ENCODE measurements at places on chromosomes 1 and 21. TPM values are rescaled to one million over a fixed set of nuclear protein-coding genes. Genes with fewer than 3 reads are reported as not detected.

Gene CRYAA
- total RNA-seq: not detected

Gene OR2T29
- not detected for total RNA-seq

Gene TCHHL1
- not detected for total RNA-seq

Gene CAPN8
- total RNA-seq: 0.14 TPM

Gene UQCRHL
- 4.0 TPM for total RNA-seq

Gene RGSL1
- not detected for total RNA-seq

Gene PODN
- total RNA-seq: not detected

Gene OR2L13
- total RNA-seq: not detected

Gene PLPP3
- 4.1 TPM for total RNA-seq

Gene FAAH
- 10.9 TPM for total RNA-seq

Gene KCNJ9
- total RNA-seq: not detected

Gene HSF2BP
- 12.9 TPM for total RNA-seq

Gene CELA2A
- not detected for total RNA-seq

Gene C1orf167
- 0.95 TPM for total RNA-seq

Gene IVL
- total RNA-seq: not detected

Gene G0S2
- 8.1 TPM for total RNA-seq

Gene EDN2
- 8.9 TPM for total RNA-seq

Gene CCDC17
- total RNA-seq: not detected

Gene FAM72B
- 4.3 TPM for total RNA-seq

Gene TMEM200B
- total RNA-seq: 23.9 TPM

Gene FAM72A
- total RNA-seq: 5.5 TPM

Gene ETV3L
- total RNA-seq: not detected
